ENCODE measurements at places on chromosomes 6 and 20.

DNA sequence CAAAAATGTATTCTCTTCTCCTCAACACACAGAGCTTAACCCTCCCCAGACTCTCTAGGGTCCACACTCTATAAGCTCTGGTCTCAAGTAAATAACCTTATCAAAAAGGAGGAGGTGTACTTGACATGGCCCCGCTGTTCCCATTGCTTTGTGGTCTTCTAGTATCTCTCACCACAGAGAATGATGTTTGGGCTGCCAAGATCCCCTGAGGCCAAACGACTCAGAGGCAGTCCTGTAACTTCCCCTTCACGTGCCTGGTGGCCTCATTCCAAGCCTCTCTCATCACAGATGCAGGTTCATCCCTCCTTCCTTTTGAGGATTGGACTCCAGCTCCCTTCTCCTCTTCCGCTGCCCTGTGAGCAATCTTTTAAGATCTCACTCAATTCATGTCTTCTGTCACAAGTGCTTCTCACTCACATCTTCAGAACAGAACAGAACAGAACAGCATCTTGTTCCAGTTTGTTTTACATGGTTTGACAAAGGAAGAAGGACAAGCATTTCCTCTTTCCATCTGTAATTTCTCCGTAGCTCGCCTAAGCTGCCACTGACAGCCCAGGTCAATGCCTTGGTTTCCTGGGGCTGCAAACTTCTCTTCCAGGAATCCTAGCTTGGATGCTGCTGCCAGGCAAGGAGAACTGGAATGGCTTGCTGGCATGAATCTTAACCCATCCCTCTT is 541.5 kb downstream of the CD83 start:
- no peak for DNase-seq

DNA sequence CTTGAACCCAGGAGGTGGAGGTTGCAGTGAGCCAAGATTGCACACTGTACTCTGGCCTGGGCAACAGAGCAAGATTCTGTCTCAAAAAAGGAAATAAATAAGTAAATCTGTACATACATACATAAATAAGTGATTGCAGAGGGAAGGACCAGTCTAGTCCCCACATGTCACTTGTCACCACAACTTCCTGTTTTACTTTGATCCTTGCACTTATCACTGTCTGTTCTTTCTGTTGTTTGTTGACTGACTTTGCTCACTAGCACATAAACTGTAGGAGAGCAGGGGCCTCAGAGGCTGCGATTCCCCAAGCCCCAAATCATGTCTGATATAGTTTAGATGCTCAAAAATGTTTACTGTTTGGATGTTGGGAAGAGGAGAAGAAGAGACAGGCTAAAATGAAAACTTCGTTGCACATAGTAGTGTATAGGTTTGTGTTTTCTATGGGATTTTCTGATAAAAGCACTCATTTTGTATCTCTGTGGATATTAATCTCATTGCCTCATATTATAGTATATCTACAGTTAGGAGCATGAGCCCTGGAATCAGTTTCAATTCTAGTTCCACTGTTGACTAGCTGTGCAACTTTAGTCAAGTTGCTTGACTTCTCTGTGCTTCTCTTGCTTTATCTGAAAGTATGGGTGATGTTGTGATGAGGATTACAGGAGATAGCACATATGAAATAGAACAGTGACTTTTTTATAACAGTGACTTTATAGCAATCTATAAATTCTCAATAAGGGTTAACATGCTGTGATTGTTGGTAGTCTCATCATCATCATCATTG is 165.0 kb downstream of the TBC1D7 start:
- DNase-seq = no peak

GRCh38 chr20:62576815-62577489 is 65.4 kb upstream of the SLCO4A1 start:
- no peak for DNase-seq

DNA sequence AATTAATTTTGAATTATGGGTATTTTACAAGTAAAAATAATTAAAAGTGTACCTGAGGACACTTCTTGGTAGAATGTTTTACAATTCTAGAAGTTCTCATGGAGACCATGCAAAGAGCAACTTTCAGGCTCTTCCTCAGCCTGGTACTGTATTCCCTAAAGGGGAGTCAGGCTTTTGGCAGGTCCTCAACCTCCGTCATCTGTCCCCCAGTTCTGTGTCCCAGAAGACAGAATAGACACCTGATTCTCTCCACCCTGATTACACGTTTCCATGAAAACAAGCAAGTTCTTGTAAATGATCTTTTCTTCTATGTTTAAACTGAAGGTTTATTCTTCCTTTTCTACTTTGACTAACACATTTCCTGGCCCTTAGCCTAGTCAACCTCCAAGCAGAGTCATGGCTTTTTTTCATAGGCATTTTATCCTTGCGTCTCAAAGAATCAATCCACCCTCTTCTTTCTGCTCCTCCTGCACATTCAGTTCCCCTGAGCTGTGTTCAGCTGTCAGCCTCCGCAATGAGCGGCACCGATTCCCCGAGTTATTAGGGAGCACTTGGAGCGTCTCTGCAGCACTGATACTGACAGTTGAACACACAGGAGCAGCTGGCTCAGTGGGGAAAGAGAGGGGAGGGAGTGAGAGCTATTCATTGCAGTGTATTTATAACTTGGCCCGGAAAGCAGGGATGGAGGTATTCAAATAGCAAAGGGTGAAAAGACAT is 1082.4 kb upstream of the MAP3K7 start:
- no peak for DNase-seq

- no peak for DNase-seq
Measured at GRCh38 chr20:38550274-38550673, 30.7 kb upstream of the ADIG start.

- no peak for DNase-seq
Measured at GRCh38 chr6:72699159-72699558, 77.3 kb downstream of the KCNQ5 start.

DNA sequence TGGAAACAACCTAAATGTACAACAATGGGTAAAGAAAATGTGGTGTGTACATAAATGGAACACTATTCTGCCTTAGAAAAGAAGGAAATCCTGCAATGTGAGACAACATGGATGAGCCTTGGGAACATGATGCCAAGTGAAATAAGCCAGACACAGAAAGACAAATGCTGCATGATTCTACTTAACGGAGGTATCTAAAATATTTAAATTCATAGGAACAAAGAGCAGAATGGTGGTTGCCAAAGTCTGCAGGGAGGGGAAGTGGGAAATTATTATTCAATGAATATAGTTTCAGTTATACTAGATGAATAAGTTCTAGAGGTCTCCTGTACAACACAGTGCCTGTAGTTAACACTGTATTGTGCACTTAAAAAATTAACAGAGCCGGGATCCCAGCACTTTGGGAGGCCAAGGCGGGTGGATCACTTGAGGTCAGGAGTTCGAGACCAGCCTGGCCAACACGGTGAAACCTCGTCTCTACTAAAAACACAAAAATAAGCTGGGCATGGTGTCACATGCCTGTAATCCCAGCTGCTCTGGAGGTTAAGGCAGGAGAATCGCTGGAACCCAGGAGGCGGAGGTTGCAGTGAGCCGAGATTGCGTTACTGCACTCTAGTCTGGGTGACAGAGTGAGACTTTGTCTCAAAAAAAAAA is 71.4 kb upstream of the SNX9 start:
- DNase-seq = no peak

DNA sequence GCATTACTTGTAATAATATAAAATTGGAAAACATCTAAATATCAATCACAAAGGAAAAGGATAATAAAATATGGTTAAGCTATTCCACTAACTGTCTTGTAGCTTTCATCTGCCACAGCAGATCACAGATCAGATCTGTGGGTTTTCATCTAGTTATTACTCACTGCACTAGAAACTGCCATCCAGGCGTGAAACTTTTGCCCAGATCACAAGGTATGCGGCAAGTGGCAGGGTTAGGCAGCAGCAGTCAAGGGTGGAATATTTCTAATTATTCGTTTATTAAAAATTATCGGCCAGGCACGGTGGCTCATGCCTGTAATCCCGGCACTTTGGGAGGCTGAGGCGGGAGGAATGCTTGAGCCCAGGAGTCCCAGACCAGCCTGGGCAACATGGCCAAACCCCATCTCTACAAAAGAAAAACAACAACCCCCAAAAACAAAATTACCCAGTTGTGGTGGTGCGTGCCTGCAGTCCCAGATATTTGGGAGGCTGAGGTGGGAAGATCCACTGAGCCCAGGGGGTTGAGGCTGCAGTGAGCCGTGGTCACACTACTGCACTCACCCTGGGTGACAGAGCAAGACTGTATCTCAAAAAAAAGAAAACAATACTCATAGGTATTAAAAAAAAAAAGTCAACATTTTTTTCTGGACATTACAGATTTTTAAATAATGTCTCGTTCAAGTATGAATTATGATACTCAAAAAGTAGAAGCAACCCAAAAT is 32.1 kb downstream of the BEND3 start:
- peak; percentile 37 for DNase-seq

DNA sequence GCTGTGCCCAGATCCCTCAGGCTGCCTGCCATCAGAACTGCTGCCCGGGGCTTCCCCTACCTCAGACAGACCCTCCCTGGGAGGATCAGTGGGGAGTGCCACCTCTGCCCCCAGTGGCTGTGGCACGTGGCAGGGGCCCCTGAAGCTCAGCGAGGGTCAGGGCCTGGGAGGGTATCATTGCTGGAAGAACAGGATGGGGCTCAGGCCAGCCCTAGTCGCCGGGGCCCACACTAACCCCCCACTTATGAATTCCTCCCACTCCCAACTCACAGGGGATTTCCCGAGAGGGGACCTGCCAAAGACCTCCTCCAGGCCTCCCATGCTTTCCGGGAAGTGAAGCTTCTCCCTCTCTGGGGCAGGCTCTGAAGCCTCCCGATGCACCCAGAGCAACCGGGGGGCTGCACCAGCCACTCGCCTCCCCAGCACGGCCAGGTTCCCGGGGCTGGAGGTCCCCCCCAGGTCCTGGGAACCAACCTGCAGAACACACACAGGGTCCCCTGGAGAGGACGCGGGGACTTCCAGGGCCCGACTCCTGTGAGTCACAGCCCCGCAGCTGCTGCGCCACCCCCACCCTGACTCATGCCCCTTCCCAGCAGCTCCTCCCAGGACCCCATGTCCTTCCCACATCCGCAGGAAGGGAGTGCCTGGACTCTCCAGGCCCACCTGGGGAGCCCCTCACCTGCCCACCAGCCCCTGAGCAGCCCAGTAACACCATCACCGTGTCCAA is 2.5 kb downstream of the TNFRSF6B start:
- DNase-seq = peak; percentile 78

- DNase-seq = no peak
Measured at GRCh38 chr20:49893242-49894072, 21.9 kb downstream of the SPATA2 start.

DNA sequence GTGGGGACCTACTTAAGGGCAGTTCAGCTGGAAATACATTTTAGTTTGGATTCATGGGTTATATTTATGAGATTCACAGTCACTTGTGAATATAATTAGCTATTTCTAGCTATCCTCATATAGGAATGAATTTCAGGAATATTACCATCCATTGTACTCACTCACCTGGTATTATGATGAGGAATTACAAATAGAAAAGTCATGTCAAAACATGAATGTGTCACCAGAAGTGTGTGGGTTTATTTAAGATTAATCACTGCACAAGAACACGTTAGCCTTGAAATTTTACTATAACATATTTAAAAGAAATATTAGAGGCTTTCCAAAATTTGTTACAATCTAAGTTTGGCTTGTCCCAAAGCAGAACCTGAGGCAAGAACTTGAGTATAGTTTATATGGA is 510.5 kb downstream of the PHF3 start:
- DNase-seq = no peak

- DNase-seq = no peak
Measured at GRCh38 chr6:23620911-23621401, 505.1 kb upstream of the NRSN1 start.

DNA sequence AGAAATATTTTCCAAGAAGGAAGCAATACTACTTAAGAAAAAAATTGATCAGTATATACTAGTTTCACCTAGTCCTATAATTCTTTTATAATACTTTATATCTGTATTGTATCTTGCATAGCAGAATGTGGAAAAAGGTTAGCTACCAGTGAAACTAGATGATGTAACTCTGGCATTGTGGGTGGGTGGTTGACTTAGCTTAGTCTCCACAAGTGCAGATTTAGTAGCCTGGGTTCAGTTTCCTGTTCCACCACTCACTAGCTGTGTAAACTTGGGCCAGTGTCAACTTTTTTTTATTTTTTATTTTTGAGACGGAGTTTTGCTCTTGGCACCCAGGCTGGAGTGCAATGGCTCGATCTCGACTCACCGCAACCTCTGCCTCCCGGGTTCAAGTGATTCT is 2.0 kb downstream of the MUC21 start:
- no peak for DNase-seq

GRCh38 chr6:159446340-159446739 is 246.7 kb downstream of the SOD2 start:
- no peak for DNase-seq

DNA sequence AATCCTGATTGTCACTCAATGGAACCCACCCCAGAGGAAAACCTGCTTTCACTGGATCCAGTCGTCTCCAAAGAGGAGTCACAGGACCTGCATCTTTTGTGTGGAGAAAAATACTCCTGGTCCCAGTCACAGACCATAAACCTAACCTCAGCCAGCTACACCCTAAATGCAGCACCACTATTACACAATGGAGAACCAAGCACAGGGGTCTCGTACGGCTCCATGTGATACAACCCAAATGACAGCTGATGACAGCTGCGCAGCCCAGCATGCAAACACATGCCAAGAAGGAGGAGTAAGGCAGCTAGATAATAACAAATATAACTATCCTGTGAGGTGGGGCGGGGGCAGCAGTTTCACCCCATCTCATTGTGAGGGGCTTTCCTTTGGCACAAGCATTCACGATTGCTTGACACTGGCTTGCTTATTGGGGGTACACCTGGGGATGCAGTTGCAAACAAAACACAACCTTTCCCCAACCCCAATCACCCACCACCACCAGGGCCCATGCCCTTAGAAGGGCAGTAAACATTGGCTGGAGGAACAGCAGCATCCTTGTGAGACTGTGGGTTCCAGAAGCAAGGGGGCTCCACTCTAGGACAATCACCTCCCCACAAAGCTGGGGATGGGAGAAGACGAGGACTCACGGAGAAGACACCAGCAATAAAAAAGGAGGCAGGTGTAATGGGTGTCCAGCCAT is 51.5 kb downstream of the TRERF1 start:
- DNase-seq = no peak

DNA sequence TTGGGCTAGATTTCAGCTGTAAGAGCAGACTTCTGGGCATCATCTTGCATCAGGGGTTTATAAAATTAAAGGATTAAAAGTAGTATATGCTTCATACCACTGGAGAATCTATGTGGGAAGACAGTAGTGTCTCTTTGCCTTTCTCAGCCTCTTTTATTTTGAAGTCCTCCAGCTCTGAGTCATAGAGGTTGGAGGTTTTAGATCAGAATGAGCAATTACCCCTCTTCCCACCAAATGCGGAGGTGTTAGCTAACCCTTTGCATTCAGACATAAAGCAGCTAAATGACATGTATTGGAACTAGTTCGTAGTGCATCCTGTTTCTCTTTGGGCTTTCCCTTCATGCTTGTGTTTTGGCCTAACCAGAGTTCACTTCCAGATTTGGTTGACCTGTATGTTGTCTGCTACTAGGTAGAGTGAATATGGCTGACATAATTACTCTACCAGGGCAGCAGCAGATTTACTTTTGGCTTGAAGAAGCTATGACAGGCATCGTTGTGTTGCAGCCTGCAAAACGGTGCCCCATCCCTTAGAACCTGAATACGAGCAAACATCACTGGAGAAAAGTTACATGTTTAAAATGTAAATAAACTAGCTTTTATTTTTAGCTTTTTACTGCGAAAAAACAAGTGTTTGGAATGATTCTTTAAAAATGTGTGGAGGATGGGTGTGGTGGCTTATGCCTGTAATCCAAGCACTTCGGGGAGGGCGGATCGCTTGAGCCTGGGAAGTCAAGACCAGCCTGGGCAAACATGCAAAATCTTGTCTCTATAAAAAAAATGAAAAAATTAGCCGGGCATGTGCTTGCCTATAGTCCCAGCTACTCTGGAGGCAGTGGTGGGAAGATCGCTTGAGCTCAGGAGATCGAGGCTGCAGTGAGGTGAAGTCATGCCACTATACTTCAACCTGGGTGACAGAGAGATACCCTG is 82.2 kb downstream of the MYO6 start:
- DNase-seq = peak; percentile 30
